ENCODE measurements at places on chromosomes 5 and 9.
A peak's percentile ranks its signal among the peaks of the same experiment; 100 is the strongest.

DNA sequence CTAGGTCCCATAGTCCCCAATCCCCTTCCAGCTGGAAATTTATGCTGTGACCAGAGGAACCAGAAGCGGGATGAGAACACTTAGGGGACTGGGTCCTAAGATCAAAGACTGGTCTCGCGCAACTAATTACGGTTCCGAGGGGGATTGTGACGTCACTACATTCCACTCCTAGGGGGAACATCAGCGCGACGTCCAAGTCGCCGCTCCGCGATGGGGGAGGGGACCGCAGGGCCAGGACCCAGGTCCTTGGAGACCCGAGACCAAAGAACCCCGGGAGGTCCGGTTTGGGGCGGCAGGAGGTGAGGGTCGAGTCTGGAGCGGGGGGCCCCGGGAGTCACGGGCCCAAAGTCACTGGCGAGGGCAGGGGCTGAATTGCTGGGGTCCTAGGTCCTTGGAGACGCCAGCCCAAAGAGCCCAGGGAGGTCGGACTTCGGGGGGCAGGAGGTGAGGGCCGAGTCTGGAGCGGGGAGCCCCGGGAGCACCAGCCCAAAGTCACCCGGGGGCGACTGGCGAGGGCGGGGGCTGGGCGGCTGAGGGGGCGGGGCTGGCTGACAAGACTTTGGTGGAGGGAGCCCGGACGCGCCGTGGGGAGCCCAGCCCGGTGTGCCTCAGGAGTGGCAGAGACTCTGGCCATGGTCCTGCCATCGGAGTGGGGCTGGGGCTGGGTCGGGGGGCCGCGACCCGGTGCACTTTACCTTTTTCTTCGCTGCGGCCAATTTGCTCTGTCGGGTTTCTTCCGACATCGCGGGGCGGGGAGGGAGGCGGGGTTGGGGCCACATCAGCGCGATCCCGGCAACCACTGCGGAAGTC is at the start of gene GOLGA2:
GOLGA2 (minus strand) TSS at position 810 of the 810 bp plus-strand sequence; CDS start at position 779, 31 bp downstream.
- DNase-seq = peak; percentile 50

DNA sequence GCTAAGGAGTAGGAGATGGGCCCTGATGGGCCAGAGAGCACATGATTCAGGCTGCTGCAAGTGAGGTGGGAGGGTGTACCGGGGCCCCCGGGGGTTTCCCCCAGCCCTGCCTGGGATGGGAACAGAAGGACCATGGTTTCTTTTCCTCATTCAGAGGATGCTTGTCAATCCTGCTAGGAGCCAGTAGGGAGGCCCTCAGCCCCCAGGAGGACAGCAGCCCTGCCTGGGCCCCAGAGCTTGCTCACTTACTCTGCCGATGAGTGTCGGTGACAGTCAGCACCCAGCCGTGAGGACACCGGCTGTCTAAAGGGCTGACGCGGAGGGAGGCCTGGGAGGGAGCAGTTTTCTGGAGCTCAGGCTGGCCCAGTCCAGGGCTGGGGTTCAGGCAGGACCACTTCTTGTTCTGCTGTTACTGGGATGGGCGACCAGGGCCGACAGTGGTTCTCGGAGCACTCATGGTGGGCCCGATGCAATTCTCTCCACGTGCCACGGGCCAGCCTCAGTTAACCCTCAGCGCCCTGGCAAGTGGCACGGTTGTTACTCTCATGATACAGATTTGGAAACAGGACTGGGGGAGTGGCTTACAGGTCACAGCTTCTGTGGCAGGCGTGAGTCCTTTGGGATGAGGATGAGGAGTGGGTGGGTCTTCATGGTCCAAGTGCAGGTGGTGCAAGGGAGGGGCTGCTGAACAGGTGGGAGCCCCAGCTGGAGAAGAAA is 1.8 kb downstream of the ARRDC1 start:
- no peak for DNase-seq

- no peak for DNase-seq
These were observed 148.1 kb downstream of the KDM4C start for GRCh38 chr9:6905850-6906375.

- DNase-seq = no peak
These were observed 252.1 kb downstream of the SMARCA2 start for GRCh38 chr9:2267181-2267745.

DNA sequence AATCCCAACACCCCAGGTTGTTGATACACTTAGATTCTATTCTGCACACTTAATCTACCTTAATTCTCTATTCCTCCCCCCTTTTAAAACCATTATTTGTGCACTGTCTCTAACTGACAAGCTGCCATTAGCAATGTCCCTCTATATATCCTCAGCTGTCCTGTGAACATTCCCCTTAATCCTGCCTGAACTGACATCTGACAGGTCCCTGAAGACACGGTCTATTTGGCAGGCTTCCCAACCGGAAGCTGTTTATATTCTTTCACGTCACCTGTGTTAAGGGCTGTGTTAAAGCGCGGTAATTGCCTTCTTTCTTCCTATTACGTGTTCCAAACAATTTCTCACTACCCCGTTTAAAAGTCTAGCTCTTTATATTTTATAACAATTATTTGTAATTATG is 277.3 kb downstream of the CDH9 start:
- DNase-seq = no peak

DNA sequence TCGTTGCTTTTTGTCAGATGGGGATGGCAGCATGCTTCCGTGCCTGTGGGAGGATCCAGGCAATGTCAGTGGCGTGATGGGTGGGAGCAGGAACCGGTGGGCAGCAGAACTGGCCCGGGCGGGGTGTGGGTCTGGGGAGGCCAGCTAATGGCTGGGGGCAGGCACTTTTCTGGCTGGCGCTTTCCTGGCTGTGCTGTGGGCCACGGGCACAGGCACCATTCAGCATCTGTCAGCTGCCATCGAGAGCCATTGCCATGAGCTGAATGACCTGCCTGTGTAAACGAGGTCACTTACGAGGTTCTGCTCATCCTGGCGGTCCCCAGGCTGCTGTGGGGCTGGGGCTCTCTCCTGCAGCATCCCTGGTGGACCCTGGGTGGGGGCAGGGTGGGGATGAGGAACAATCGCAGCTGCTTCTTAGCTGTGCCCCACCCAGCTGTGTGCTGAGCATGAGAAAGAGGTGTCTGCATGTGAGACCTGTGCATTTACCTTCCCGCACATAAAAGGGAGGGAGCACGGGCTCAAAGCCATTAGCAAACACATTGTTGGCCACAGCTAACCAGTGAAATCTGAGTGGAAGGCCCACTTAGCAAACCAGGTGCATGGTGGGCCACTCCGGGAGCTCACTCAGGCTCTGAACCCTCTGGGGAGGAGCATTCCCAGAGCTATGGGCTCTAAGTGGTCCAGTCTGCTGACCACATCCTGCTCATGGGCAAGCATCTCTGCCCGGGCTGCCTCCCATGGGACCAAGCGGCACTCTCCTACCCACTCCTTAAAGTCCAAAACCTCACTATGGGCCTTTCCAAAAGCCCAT is 41.3 kb upstream of the OLFM1 start:
- DNase-seq = no peak

- DNase-seq = no peak
These were observed 91.0 kb upstream of the JAK2 start for GRCh38 chr9:4894076-4894475.

DNA sequence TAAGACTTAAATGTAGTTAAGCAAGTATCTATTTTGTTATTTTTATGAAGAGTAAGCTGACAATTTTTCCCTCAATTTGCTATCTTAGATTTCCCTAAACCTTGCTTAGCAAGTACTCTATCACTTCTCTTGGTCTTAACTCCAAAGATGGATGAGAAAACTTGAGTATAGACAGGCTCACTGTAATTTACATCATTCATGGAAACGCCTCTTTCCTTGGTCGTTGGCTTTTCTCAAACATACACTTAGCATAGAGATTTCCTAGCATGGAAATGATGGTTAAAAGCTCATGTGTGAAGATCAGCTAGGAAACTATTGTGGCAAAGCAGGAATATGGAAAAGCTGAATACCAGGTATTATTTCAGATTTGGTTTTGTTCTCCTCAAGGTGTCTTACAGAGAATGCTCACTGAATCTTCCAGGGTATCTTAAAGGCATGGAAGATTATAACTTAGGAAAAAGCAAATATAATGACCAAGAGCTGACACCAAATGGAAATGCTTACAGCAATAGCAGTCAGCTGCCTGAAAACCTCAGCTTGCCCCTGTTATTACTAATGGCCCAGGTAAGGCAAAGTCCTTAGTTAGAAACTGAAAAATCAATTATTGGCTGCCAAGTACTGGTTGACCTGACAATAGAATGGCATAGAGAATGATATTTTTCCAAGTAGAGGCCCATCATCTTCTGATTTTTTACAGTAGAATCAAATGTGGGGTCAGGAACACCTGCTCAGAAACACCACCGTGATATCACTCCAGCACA is 84.8 kb downstream of the SEMA5A start:
- DNase-seq = no peak

GRCh38 chr9:89037346-89037745 is 46.1 kb downstream of the S1PR3 start:
- no peak for DNase-seq

DNA sequence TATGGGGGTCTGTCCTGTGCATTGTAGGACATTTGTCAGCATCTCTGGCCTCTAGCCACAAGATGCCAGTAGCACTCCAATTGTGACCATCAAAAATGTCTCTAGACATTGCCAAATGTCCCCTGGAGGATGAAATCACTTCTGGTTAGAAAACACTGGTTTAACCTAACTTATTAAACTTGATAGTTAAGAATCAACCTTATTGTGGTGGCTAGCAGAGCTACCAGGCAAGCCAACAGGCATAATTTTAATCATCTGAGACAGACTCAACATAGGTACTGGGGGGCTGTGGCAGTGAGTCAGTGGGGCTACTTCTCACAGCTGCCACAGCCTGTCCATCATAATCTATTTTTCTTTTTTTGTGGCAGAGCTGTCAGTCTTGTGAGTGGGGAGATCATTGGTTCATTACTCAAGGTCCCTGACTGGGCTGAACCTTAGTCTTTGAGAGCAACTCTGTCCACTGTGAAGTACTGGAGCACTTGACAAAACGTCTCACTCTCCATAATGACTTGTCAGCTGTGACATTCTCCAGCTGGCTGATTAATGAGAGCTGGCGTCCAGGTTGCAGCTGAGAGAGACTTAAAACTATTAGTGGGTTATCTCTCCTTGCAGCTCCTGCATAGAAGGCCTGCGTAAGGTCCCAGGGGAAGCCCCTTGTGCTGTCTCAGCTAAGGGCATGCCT is 107.9 kb downstream of the DCP2 start:
- DNase-seq = no peak

- no peak for DNase-seq
These were observed 70.2 kb upstream of the ELL2 start for GRCh38 chr5:96031811-96032261.

GRCh38 chr5:157779221-157779620 is 35.7 kb downstream of the LSM11 start:
- DNase-seq = no peak

DNA sequence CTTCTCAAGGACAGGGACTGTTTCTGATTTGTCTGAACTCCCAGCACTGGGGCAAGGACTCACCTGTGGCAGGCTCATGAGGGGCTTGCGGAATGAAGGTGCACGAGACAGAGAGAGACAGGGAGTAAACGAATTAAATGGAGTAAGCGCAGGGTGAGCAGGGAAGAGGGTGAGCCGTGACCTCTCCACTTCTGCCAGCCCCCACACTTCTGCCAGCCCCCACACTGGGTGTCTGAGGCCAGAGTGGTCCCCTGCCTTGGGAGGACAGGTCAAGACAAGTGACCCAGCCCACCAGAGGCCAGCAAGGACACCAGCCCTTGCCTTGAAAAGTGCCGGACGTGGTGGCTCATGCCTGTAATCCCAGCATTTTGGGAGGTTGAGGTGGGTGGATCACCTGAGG is 37.2 kb downstream of the DAB2IP start:
- no peak for DNase-seq

- no peak for DNase-seq
These were observed 95.7 kb downstream of the ENTREP1 start for GRCh38 chr9:69420611-69421270.

- DNase-seq = no peak
These were observed 84.0 kb downstream of the ERP44 start for GRCh38 chr9:100014846-100015245.

GRCh38 chr9:105972466-105973204 is 278.3 kb downstream of the TMEM38B start:
- no peak for DNase-seq

- no peak for DNase-seq
These were observed 18.8 kb downstream of the DBH start for GRCh38 chr9:133654736-133655657.

DNA sequence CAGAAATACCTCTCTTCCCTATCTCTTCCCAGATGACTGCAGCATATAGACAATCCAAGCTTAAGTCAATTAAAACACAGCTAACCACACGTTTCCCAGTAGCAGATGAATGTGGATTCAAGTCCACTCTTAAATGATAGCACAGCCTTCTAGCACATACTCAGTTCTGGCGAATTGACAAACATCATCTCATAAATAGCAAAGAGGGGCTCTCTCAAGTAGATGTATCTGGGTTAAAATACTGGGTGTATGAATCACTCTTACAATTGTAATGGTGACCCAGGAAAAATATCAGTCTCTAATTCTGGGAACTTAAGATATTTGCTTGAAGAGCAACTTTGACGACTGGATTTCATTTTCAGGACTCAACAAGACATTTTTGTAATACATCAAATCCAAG is 67.0 kb upstream of the HAPLN1 start:
- DNase-seq = no peak

- no peak for DNase-seq
These were observed 1.1 kb downstream of the TIGD6 start for GRCh38 chr5:149999359-149999758.

DNA sequence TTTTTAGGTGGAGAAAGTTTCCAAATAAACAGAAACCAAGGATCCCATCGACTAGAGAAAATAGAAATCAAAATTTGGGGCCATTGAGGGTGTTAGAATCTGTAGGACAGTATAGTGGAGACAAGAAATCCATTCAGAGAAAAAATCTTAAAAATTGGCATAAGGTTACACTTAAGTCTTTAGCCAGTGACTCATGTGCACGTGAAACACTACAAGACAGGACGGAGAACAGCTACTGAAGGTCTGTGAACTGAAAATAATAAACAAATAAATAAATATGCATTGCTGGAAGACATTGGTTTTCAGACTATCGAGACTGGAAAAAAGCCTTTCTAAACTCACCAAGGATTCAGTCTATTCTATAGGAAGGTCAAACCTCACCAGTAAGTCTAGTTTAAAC is 1955.5 kb downstream of the MAT2B start:
- DNase-seq = no peak

DNA sequence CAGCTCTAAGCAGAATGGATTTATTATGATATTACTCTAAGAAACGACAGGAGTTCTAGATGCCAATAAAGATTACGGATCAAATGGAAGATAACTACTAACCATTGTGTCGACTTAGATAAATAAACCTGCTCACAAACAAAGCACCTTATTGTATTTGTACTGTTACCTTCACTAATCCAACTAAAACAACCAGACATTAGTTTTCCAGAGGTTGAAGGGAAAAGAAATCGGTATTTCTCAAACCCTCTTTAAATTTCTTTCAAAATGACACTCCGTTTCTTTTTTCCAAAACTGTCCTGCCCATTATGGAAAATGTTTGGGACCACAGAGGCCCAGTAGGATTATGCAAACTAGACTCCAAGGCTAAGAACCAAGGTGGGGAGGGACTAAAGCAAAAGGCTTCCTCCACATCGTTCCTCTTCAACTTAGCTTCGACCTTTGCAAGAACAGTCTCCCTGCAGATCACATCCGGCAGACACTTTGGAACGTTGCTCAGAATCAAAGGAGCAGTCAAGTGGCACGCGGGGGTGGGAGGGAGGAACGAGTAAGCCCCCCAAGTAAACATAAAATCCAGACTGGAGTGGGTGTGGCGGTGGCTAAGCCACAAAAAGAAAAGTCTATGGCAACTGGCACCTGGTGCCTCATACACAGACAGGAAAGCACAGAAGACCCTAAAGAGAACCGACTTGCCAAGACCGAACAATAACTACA is 2.7 kb downstream of the MLLT3 start:
- DNase-seq = no peak

- DNase-seq = no peak
These were observed 332.8 kb downstream of the ELAVL2 start for GRCh38 chr9:23493219-23493618.
